Spleen (tissue), 13 donors: ENCODE measurements at places on chromosomes 7 and 10. TPM values are rescaled to one million over a fixed set of nuclear protein-coding genes. Genes with fewer than 3 reads are reported as not detected.

DNA sequence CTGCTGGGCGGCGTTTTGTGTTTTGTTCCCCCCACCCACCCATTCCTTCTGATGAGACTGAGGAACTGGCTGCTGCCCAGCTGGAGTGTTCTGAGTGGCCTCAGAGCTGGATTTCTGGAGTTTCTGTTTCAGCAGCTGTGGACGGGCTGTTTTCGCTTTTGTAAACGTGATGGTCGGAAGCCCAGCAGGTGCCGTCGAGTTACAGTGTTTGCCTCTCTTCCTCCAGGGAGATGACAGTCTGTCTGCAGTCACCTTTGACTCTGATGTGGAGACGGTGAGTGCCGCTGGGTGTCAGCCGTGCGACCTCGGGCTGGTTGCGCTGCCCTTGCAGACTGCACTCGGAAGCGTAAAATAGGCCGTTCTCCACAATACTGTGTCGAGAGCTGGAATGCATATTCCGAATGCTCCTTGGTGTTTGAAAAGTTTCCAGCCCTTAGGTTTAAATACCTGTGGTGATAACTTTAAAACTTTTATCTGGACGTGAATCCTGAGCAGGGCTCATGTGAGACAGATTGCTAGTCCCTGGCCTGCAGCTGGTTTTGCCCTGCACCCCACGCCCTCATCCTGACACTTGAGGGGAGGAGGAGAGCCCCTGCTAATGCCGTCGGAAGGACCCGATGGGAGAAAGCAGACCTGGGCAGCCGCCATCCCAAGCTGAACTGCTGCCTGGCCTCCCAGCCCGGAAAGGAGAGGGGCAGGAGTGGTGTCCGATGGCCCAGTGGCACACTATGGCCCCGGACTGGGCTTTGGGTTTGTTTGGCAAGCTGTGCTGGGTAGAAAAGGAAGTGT lies 8.3 kb downstream of the IQCE start:
- no peak overlapping the region for H3K4me3 ChIP-seq
- H3K27ac ChIP-seq: peak overlapping the region; percentile 37

GRCh38 chr7:50273301-50273700 lies 31.2 kb upstream of the IKZF1 start:
- H3K27me3 ChIP-seq: no peaks in the 10 kb centered on the region
- no peaks in the 10 kb centered on the region for H3K36me3 ChIP-seq

Gene GDF2
- not detected for polyA plus RNA-seq

DNA sequence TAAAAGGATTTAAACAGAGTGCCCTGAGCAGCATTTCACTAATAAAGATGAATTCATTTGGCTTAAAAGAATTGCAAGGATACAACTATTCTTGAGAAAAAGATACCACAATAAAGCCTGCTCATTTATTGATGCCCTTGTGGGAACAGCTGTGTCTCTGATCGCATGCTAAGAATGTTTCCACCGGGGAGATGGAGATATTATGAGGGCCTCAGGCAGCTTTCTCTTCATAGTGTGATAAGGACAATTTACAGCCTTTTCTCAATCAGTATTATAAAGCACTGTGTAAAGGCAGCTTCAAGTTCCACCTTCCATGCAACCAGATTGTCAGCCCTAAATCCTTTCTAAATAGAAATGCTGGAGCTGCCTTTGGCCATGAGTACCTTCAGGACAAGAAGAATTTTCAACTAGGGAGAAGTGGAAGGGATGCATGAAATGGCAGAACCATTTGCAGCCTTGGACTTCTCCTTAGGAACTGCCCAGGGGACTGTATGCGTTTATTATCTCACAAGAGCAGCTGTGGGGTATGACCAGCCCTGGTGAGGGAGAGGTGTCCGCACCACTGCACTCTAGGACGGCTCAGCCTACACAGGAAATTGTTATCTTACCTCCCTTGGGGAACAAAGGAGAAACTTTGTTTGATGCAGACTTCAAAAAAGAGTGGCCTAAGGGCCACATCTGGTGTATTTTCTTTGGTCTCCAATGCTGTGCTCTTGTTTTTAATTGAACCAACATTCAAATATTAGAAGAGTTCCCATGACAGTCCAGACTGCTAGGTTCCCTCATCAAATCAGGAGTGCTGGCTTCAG lies 116.9 kb upstream of the PCGF5 start:
- H3K4me1 ChIP-seq: peaks cover 8% of the 10 kb centered on the region
- no peaks in the 10 kb centered on the region for H3K36me3 ChIP-seq
- H3K4me3 ChIP-seq: no peak overlapping the region
- no peaks in the 10 kb centered on the region for H3K27me3 ChIP-seq

DNA sequence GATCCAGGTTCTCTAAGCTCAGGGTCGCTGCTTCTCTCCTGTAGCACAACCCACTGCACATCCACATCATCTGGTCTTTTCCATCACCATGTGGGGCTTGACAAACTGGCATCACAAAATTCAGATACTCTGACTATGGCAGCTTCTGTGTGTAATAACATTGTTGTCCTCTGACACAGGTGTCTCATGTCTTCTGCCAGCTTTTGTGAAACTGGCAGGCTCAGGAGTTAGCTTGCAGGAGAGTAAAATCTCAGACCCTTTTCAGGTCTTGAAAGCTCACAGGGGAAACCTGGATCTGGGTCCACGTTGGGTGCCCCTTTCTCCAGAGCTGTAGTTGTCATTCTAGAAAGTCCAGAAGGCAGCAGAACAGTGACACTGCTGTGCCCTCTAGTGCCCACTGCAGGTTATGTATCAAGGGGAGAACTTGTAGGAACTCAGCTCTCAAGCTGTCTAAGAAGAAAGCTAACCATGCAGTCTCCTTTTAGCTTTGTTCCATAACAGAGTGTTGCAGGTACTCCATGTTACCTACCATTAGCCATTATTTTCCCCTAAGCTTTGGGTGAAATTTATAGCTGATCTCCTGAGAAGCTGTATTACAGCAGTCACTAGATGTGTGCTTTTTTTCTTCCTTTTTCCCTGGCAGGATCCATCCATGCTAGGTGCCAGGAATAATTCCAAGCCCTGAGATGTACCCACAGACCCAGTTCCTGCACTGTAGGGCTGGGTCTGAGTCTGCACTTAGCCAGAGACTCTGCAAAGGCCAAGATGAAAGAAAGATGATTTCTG lies 102.7 kb downstream of the ZNF248 start:
- H3K4me3 ChIP-seq: no peak overlapping the region
- H3K4me1 ChIP-seq: no peaks in the 10 kb centered on the region
- H3K27me3 ChIP-seq: no peaks in the 10 kb centered on the region
- H3K36me3 ChIP-seq: no peaks in the 10 kb centered on the region

DNA sequence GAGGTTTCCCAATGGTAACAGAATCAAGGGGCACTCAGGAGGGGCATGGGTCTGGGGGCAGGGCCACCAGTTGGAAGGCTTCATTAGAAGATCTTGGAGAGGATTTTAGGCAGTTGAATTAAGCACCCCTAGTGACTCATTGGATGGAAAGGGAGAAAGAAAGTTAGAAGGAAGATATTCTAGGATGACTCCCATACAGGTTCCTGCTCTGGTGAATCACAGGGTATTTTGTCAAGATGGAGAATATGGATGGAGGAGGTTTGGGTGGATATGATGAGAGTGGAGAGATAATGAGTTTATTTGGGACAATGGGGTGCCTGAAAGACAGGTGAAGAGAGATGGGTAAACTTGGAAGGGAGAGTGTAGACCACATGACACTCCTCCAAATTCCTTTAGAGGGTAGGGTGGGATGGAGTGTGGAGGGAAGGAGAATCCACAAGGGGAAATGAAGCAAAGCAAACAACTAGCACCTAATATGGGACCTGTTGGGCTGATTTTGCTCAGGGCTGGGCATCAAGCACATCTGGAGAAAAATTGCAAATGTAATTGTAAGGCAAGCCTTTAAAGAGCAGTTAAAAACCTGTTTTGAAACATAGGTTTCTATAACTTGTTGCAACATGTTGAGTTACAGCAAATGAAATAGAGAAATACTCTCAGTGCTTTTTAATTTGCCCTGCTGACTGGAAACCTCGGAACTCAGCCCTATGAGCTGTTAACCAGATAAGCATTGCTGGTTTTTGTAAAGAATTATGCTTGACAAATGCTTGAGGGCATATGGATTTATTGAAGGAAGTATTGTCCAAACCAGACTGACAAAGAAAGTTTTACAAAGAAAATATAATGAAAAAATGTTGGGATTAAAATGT lies 2.9 kb upstream of the ENTPD7 start:
- DNase-seq: no peak
- no peaks in the 10 kb centered on the region for H3K36me3 ChIP-seq
- no peaks in the 10 kb centered on the region for H3K27me3 ChIP-seq
- peak overlapping the region; percentile 86 for H3K27ac ChIP-seq
- no peak overlapping the region for H3K4me3 ChIP-seq

DNA sequence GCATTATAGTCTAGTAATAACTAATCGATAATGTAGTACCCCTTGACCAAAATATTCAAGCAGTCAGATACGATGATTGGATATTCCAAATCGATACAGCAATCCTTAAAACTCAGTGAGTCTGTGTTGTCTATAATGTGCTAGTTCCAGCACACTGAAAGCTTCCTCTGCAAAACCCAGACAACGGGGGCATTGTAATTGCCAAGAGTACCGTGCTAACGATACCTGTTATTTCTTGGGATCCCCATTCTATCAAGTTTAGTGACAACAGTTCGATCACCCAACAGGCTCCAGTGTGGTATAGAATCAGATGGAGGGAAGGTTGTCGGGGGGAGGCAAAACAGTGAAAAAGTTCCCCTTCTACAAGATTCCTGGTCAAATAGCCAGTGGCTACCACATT lies 865 bp downstream of the ZNF438 start:
- DNase-seq: no peak
- peaks cover 36% of the 10 kb centered on the region for H3K4me1 ChIP-seq
- H3K4me3 ChIP-seq: no peak overlapping the region

GRCh38 chr7:154437234-154437633 lies 385.0 kb downstream of the DPP6 start:
- no peak overlapping the region for H3K4me3 ChIP-seq
- no peak for DNase-seq
- no peaks in the 10 kb centered on the region for H3K36me3 ChIP-seq
- no peaks in the 10 kb centered on the region for H3K4me1 ChIP-seq
- no peaks in the 10 kb centered on the region for H3K27me3 ChIP-seq

- H3K27ac ChIP-seq: no peak overlapping the region
- no peak overlapping the region for H3K4me3 ChIP-seq
Observed at GRCh38 chr10:81696609-81697388, 178.2 kb upstream of the NRG3 start.

Gene CHAT
- polyA plus RNA-seq: not detected

Gene LRRC72
- polyA plus RNA-seq: not detected

DNA sequence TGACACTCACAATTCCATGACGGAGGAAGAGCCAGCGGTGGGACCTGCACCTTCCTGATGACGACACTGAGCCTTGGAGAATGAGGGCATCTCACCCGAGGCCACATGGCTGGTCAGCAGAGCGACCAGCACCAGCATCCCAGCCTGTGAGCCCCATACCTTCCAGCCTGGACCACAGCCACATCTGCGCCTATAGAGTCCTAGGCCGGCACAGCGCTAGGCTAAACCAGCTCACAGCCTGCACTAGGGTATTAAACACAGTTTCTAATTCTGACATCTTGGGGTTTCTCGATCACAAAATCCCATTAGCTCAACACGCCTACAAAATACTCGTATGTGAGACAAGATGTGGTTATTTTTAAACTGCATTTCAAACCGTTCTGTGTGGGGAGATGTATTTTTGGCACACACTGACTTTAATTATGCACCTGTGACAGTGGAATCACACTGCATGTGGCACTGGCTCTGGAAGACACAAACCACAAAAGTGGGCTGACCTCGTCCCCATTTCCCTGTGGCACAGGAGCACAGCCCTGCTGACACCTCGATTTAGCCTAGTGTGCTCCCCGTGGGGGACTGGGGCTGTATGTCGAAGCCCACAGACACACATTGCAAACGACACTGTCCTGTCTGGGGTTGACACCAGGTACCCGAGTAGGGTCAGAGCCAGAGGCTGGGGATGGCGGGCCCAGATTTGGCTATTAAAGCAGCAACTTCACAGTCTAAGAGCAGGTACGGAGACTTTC lies 32.5 kb downstream of the CPXM2 start:
- no peak for DNase-seq
- peaks cover 5% of the 10 kb centered on the region for H3K27me3 ChIP-seq
- H3K4me1 ChIP-seq: no peaks in the 10 kb centered on the region
- H3K27ac ChIP-seq: no peak overlapping the region
- no peak overlapping the region for H3K4me3 ChIP-seq

Gene XRCC2
- 0.64 TPM for polyA plus RNA-seq

Gene LRIT1
- not detected for polyA plus RNA-seq

DNA sequence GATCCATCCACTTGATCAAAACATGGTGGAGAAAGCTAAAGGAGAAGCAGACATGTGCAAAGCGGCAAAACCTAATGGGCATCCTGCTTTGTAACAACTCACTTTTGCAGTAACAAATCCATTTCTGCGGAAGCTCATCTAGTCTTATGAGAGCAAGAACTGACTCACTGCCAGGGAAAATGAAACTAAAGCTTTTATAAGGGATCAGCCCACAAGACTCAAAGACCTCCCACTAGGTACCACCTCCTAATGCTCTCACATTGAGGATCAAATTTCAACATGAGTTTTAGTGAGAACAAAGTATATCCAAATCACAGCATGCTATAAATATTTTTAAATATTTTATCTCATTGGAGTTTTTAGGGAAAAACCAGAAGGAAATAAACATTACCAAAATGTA lies 120.1 kb upstream of the GNAI1 start:
- no peak overlapping the region for H3K4me3 ChIP-seq
- no peak overlapping the region for H3K27ac ChIP-seq
- H3K36me3 ChIP-seq: no peaks in the 10 kb centered on the region
- no peaks in the 10 kb centered on the region for H3K27me3 ChIP-seq
- no peaks in the 10 kb centered on the region for H3K4me1 ChIP-seq

Gene RAPGEF5
- polyA plus RNA-seq: 11.1 TPM

Gene ZNF33A
- polyA plus RNA-seq: 11.6 TPM

Gene GRM3
- polyA plus RNA-seq: not detected

- H3K27me3 ChIP-seq: no peaks in the 10 kb centered on the region
- no peak overlapping the region for H3K4me3 ChIP-seq
Observed at GRCh38 chr10:124240839-124241291, 147.5 kb upstream of the CHST15 start.

DNA sequence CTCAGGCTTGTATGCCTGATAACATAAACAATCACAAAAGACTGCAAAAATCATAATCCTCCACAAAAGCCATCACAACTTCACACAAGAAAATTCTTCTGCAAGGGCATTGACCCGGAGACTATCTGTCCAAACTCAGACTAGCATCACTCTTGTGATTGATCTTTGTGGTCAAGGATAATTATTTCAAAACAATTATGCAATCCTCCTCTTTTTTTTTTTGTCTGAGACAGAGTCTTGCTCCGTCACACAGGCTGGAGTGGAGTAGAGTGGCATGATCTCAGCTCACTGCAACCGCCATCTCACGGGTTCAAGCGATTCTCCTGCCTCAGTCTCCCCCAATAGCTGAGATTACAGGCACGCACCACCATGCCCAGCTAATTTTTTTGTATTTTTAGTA lies 22.2 kb downstream of the CDNF start:
- H3K4me1 ChIP-seq: no peaks in the 10 kb centered on the region
- no peak overlapping the region for H3K4me3 ChIP-seq
- H3K27me3 ChIP-seq: no peaks in the 10 kb centered on the region
- DNase-seq: no peak
- no peak overlapping the region for H3K27ac ChIP-seq

Gene MCM7
- 75.8 TPM for polyA plus RNA-seq

Gene CUL1
- polyA plus RNA-seq: 29.1 TPM
